Epithelial cell of esophagus (primary cell): ENCODE measurements at places on chromosomes 6 and 20.

DNA sequence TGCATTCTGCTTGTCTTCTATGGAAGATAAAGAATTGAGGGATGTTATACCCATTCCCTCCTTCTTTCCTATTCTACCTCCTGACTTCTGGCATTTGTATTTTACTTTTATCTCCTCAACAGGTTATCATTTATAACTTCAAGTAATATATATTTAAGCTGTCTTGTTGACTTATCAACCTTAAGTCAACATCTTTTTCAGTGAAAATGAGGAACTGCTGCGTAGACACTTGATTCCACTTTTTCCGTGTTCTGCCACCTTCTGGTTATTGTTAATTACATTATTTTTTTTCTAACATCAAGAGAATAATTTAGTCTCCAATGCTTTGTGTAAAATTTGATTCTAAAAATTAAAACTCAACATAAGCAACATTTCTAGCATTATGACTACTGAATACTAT, 107.5 kb downstream of the PRKN start:
- DNase-seq, result no peak

GRCh38 chr20:18717062-18717461, 96.5 kb upstream of the SCP2D1 start:
- DNase-seq, result no peak

GRCh38 chr6:11682561-11682975, 96.0 kb downstream of the ADTRP start:
- DNase-seq, result peak; percentile 38

DNA sequence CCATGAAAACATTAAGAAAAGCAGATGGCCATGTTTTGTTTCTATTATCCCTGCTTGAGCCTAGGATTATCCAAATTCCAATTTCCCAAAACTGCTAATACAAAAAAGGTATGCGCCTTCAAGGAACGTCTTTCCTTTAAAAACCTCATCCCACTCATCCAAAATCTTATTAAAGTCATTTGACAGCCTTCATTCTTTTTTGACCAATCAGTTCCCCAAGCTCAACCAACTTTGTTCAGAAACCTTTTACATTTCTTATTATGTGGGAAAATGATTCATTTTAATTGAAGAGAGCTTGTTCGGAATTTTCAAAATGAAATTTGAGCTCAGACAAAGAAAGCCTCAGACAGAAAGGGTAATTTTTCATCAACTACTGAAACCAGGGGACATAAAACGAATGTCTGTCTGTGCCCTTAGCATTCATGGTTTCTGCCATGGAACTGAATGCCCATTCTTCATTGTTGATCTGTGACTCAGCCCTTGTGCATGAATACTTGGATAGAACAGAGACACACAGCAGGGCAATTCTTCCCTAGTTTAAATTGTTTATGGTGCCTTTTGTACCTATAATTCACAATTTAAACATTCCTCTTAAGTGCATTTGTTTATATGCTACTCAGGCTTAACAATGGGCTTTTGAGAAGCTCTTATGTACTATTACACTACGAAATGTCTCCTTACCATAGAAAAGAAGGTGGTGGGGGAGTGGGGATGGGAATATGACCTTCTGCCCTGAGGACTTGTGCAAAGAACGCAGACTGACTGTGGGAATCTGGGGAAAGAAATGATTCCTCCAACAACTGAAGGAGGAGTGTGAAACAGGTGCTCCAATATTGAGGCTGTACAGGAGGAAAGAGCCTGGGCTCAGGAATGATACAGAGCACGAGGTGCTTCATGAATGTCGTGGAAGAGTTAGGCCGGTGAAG, 49.8 kb upstream of the ERVFRD-1 start:
- DNase-seq, result peak; percentile 48

GRCh38 chr20:63185215-63185796, 30.6 kb downstream of the YTHDF1 start:
- DNase-seq, result no peak

GRCh38 chr6:136304410-136304809, 14.8 kb upstream of the BCLAF1 start:
- DNase-seq, result peak; percentile 82

DNA sequence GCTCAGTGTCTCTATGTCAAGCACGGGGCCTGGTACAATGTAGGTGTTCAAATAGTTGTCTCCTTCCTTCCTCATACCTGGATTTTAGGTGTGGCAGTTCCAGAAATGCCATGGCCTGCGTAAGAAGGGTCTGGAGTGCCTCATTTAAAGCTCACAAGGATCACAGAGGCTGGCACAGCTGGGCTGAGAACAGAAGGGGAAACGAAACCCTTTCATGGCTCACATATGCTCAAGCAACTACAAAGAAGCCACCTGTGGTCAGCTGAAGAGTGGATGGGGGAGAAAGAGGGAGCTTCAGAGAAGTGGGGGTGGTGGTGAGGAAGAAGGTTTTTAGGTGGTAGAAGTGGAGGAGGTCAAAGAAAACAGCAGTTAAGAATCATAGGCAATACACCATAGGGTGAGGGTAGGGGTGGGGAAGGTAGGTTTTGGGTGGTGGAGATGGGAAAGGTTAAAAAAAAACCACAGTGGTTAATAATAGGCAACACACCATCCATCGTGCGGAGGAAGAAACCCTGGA, 17.0 kb upstream of the TOP1 start:
- DNase-seq, result no peak

DNA sequence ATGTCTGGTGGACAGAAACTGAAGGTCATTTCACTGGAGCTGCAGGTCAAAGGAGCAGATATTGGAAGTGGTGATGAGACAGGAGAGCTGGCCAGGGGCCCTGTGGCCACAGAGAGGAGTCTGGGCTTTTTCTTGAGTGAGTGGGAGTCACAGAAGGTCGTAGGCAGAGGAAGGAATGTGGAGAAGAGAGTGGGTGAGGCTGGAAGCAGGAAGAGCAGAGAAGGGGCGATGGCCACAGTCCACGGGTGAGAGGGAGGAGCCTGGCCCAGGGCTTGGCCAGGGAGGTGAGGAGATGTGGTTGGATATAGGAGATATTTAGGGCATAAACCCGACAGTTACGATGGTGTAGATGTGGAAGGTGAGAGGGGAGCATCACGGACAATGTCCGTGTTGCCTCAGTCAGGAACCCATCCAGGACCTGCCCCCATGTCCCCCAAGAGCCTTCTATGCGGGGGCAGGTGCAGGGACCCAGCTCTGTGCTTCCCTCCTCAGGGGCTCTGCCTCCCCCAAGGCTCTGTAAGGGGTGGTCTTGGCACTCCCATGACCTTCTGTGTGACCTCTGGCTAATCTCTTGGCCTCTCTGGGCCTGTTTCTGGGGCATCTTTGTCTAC, 150.5 kb upstream of the PTPN1 start:
- no peak for DNase-seq

DNA sequence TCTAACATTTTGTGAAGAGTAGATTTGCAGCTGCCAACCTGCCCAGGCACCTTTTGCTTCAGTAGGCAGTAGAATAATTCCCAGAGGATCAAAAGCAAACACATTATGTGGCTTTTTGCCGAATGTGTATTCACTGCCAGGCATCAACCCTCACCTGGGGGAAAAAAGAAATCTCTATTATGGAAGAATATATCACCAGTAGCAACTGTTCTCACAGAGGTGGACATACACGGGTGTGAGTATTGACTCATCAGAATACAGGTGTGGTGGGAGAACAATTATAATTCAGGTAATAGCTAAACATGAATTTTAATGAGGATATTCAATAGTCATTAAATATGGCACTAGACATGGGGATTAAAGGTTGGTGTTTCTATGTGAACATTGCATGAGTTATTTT, 910.7 kb downstream of the TFAP2A start:
- no peak for DNase-seq

GRCh38 chr6:127520066-127520465, 931 bp upstream of the MTCL3 start:
- peak; percentile 13 for DNase-seq
